SW 1271 (cell line): ENCODE measurements at places on chromosomes 16 and 17.
A peak's percentile ranks its signal among the peaks of the same experiment; 100 is the strongest.

DNA sequence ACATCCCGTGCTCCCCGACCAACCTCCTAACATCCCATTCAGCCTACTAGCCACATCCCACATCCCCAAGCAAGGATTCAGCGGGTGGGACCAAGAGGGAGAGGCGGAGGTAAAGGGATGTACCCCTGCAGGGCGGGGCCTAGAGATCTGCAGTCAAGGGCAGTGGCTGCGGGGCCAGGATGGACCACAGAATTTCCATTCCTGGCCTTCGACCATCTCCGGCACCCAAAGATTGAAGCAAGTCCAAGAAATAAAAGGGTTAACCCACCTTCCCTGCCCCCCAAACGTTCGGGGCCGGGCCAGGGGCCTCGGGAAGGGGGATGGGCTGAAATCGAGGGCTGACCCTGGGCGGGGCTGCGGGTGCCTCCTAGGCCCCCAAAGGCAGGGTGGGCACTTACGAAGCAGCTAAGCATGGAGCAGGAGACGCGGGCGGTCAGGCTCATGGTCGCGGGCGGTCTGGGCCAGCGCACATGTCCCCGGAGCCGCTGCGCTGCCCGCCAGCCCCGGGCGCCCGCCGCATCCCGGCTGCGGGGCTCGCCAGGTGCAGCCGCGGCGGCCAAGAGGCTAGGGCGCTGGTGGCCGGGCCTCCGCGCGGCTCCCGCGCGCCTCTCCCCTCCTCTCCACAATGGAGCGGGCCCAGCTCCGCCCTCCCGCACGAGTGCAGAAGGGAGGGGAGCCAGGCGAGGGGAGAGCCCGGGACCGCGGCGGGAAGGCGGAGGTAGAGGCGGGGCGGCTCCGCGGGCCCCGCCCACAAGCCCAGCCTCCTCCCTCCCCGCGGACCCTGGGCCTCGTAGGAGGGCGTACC lies at the start of gene MTMR4:
MTMR4 (minus strand) TSS at position 674 of the 805 bp plus-strand sequence; CDS start at position 443, 231 bp downstream.
- peak; percentile 68 for DNase-seq

GRCh38 chr17:9865586-9865985 lies 39.5 kb downstream of the RCVRN start:
- no peak for DNase-seq

GRCh38 chr16:11155284-11155806 lies 100.7 kb downstream of the SOCS1 start:
- no peak for DNase-seq

GRCh38 chr17:13634021-13634420 lies 32.3 kb upstream of the HS3ST3A1 start:
- DNase-seq, result no peak

DNA sequence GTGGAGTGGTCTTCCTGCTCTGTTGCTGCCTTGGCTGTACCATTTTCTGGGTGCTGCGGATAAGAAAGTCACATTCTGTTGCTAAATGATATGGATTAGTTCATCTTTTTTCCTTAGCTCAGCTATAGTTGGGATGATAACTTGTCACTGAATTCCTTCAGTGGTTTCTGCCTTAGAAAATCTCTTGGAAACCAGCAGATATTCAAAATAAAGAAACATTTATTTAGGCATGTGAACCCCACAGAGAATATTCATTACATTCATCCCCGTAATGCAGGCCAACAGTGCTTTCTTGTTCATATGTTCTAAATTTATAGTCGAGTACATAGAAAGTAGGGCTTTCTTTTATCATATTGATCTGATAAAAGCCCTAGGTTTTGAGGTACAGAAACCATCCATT lies 151.3 kb downstream of the CYB561 start:
- DNase-seq, result no peak

DNA sequence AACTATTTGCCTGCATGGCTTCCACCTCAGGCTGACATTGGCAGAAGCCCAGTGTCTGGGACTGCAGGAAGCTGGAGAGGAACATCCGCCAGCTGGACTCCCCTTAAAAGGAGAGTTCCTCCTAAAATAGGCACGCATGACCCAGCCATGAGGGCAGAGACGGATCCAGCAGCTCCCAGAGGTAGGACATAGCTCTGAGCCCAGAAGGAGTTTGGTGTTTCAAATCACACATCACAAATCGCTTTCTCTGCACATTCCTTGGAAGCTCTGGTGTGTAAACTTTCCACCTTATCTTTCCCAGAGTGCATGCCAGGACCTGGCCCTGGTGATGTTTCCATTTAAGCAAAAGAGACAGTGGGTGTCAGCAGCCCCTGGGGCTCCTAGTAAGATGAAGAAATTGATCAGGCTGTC lies 231.1 kb upstream of the CDH5 start:
- no peak for DNase-seq

- no peak for DNase-seq
These were observed 120.9 kb upstream of the LHX1 start for GRCh38 chr17:36816214-36816906.

DNA sequence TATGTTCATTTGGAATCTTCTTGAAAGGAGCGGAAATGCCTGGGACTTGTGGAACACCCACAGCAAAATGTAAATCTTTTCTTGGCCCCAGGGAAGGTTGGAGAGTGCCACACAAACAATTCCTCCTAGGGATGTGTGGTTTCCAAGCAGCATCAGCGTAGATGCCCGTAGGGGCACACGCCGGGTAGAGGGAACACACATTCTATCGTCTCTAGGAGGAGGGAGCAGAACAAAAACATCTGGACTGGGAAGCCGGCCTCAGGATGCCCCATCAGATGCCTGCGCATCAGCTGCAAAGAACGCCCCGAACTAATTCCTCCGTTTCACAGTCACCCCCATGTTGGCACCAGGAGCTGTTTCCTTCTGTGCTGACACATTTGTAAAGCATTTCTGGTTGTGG lies 357.9 kb upstream of the ZFHX3 start:
- DNase-seq, result no peak

DNA sequence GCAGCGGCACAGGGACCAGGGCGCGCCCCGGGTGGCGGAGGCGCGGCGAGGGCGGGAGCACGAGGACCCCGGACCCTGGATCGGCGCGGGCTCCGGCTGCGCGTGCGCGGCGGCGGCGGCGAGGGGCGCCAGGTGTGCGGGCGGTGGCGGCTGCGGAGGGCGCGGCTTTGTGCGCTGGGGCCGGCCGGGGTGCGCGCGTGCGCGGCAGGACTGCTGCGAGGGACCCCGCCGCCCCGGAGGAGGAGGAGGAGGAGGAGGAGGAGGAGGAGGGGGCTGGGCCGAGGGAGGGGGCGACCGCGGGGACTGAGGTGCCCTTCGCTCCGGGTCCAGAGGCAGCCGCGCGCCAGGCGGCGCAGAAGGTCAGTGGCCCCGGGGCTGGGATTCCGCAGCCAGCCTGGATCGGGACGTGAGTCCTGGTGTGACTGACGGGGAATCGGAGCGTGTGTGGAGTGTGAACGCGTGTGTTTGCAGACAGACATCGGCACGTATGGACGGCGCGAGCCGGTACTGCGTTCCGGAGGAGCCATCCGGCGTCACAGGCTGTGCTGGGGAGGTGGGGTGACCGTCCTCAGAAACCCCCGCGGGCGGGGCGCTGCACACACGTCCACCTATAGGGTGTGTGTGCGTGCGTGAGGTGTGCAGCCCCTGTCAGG lies 19.5 kb upstream of the RAP1GAP2 start:
- DNase-seq, result no peak

DNA sequence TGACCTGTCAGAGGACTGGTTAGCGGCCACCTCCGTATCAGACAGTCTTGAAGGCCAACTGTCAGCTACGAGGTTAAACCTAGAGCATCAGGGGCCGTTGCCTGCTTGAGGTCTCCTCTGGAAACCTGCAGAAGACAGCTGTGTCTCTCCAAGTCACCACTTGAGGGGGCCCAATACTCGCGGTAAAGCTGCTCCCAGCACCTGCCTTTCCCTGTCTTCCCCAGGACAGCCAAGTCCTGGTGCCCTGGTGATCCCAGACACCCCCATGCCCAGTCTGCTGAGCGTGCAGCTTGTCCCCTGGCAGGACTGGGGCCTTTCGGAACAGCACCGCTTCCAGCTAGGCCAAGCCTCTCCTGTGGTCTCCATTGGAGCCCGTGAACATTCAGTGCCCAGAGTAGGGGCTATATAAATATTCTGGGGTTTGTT lies 80.1 kb downstream of the DNAH17 start:
- peak; percentile 41 for DNase-seq

- DNase-seq, result no peak
These were observed 2.0 kb downstream of the GNAO1 start for GRCh38 chr16:56192986-56193945.

DNA sequence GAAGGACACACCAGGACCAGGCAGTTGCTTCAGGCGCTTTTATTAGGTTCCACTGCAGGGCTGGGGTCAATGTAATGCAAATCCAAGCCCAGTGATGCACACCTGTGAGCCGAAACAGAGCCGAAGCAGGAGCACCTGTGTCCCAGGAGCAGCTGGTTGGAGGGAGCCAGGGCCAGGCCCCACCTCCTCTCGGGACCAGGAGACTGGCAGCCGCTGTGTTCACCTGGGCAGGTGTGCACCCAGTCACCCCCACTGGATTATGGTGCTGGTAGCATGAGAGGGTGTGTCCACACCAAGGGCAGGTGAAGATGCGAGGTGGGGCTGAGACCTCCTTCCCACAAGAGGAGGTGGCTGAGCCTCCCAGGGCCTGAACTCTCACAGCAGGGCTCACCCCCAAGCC lies 4.7 kb upstream of the FAAP100 start:
- DNase-seq, result no peak

- no peak for DNase-seq
These were observed 2.3 kb upstream of the SAMD14 start for GRCh38 chr17:50132104-50132794.
